ENCODE measurements at places on chromosomes 1 and 21.

DNA sequence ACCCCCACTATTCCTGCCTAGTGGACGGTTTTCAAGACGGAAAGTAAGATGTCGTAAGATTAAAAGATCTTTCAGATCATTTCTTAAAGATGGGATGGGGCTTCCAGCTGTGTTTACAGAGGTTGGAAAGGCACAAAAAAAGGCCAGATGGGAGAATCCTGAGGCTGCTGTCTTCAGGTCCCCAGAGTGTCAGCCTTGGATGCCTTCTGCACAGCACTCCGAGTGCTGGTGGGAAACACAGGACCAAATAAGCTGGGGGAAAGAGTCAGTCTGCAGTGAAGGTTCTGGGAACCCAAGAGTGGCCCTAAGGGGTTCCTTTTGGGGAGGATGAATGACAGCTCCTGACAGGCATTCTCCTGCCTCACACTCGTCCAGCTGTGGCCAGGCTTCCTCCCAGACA lies 96.5 kb downstream of the COLGALT2 start:
- no peak for DNase-seq

GRCh38 chr1:9455487-9456234 lies 83.6 kb upstream of the SLC25A33 start:
- peak; percentile 60 for DNase-seq

DNA sequence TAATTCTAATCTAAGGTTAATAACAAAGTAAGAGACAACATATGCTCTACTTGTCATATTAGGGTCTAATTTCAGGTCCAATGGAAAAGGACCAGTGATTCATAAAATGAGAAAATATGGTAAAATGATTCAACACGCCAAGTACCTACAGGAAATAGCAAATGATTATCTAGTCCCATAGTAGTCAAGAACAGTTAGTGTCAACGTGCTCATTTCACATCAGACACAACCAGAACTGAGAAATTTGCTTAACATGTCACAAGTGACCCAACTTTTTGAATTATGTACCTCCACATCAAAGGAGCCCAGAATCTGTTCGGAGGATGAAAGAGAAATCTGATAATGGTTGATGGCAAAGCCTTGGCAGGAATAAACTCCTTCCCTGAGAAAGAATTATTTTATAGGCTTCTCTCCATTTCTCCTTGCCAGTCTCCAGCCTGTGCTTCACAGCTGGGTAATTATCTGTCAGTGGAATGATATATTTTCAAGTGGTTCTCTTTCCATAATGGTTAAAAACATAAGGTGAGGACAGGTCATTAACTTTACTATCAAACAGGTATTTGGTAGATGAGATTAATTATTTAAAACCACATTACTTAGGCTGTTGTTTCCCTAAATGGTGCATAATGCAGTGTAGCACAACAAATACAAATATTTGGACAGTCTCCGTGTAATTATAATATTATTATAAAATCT lies 83.2 kb downstream of the APP start:
- DNase-seq, result no peak

- no peak for DNase-seq
Observed at GRCh38 chr1:225453797-225454648, 26.2 kb upstream of the LBR start.

DNA sequence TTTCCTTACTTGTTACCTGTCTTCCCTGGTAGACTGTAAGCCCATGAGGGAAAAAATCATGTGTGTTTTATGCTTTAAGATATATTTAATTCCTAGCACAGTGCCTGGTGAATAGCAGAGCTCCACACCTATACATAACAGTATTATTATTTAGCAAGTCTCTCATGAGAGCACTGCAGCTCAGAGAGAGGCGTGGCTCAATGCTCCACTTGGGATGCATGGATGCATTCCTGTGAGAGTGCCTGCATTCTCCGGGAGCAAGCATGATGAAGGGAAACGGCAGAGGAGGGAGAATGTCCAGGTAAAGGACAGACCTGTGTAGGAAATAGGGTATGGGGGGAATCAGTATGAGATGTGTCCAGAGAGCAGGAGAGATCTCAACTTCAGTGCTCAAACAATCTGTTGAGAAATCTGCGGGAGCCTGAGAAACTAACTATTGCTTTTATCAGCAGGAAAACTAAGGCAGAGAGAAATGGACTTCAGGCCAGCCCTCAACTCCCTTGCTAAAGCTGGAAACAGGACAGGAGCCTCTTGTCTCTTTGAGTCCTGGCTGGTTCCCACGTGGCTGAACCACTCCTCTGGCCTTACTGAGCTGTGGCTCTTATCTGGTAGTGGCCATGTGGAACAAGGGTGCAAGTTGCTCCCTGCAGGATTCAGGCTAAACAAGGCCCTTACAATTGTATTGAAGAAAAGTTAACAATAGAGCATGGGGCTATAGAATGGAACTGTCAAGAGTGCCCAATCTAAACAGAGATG lies 113.1 kb downstream of the KCNN3 start:
- DNase-seq, result no peak

DNA sequence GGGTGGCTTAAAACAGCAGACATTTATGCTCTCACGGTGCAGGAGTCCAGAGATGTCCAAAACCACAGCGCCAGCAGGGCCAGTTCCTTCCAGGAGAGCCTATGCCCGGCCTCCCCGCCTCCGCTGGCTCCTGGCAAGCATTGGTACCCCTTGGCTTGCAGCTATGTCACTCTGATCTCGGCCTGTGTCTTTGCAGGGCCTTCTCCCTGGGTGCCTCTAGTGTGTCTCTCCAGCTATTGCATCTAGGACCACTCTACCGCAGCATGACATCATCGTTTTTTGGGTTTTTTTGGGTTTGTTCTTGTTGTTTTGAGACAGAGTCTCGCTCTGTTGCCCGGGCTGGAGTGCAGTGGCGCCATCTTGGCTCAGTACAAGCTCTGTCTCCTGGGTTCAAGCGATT lies 197.6 kb upstream of the VAMP3 start:
- DNase-seq, result no peak

All from dorsolateral prefrontal cortex (tissue), 122 donors.